ENCODE measurements at places on chromosomes 16 and 17.

- no peak for DNase-seq
Observed at GRCh38 chr17:38958756-38959155, 8.4 kb downstream of the FBXO47 start.

DNA sequence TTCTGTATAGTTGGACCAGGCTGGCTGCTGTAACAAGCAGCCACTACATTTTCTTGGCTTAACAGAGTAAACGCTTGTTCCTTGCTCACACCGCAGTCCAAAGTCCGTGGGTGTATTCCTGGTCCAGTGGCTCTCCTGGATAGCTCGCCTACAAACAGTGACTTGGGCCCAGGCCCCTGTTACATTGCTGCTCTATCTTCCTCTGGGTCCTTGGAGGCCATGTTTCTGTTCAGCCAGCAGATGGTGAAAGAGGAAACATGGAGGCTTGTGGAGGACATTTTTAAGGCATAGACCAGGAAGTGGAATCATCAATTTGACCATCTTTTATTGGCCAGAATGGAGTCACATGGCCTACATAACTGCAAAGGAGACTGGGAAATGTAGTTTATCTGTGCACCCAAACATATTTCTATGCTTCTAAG lies 55.1 kb downstream of the ATP2C2 start:
- DNase-seq = no peak

- DNase-seq = no peak
Observed at GRCh38 chr17:18951941-18952842, at the start of gene SLC5A10. SLC5A10 (plus strand) TSS chr17:18952165; CDS start chr17:18952206, 41 bp downstream.

DNA sequence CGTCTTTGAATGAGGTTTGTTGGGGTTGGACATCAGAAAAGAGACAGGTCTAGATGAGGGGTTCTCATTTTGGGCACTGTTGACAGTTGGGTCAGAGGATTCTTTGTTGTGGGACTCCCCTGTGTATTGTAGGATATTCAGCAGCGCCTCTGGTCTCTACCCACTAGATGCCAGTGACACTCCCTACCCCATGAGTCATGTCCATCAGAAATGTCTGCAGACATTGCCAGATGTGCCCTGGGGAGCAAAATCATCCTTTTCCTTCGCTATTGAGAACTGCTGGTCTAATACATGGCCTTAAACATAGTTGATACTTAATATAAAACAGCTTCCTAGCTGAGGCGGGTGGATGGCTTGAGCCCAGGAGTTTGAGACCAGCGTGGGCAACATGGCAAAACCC lies 3.1 kb downstream of the ABAT start:
- no peak for DNase-seq

- DNase-seq = no peak
Observed at GRCh38 chr16:47851146-47851545, 304.6 kb downstream of the ABCC12 start.

DNA sequence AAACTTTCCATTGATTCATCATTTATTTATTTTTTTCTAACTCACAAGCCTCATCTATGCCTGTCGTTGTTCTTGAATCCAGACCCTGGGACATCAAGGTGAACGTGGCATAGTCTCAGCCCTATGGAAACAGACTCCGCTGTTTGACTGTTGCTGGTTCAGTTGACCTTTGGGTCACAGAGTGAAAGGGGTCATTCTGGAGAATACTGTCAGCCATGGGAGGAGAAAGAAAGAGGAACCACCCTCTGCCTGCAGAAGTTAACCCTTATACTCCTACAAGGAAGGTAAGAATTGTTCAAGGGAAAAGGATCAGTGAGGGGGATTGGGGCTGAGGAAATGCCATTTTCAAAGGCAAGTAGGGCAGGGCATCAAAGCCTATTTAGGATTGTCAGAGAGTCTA lies 387.6 kb upstream of the MAF start:
- no peak for DNase-seq

DNA sequence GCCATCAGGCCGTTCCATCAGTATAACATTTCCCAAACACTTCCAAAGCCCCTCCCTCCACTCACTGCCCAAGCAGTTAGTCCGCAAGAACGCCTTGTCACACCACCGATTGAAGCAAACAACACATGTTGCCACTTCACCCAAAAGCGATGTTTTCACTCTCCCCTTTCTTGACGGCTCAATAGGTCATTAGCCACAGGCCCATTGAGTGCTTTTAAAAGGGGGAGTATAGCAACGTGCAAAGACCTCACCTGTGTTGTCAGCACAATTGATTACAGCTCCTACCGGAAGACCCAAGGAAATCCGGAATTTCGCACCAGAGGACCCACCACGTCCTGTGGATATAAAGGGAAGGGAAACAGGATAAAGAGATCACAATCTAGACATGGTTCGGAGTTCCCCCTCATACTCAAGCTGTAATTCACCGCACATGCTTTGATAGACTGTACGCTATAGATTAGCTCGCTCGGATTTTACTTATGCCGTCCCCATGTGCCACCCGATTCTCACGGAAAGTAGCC lies 690 bp downstream of the RPL23 start:
- DNase-seq = no peak

DNA sequence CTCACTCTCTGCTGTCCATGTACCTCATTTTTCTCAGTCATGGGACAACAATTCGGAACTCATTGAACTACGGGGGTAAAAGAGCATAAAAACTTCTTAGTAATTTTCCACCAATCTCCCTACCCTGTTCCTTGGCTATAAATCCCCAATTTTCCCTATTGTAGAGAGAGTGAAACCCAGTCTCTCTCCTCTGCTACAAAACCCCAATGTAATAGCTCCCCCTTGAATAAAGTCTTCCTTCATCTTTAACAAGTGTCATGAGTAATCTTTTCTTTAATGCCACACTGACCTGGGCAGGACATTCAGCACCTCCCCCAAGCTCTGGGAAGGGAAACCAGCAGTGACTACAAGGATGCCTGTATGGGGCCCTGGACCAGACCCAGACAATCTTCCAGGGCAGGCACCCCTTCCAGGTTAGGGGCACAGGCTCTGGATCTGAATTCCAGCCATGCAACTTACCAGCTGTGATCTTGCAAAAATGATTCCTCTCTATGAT lies 10.2 kb upstream of the EIF1 start:
- peak; percentile 41 for DNase-seq

DNA sequence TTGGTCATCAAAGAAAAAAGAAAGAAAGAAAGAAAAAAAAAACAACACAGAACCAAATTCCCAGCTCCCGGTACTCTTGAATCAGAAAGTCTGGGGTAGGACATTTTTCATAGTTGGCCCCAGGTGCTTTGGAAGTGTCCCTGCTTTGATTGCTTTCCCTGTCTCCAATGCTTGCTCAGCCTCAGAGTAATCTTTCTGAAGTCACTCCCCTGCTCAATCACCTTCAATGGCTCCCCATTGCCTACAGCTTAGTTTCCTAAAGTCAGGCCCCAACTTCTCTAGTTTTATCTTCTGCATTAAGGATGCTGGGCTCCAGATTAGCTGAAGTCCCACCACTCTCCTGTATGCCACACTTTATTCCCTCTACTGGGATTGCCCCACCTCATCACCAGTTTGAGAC lies 17.1 kb downstream of the CNGB1 start:
- no peak for DNase-seq

DNA sequence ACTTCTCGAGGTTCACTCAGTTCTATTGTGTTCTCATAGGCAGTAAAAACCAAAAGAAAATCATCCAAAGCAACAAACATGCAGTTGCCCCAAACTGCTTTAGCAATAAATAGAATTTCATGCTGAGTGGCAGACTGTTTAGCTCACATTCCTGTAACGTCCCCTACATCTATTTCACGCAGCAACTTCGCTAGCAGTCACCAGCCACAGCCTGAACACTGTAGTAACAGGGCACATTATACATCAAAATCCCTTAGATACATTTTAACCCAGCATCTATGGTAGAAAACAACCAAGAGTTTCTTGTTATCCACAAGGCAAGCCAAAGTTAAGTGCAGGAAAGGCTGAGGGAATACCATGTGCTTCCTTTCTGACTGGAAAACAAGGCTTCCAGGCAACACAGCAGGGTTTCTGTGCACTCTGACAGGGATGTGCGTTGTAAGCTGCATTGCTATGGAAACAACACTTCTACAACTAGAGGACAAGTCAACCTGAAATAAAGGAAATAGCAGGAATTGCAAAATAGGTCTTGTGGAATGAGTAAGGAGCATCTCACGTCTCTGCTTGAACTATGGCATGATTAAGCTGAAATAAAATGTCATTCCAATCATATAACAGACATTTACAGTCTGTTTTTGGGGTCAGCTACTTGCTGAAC lies 55.4 kb downstream of the CFDP1 start:
- no peak for DNase-seq
